ENCODE measurements at places on chromosomes 16 and 17. TPM values are rescaled to one million over a fixed set of nuclear protein-coding genes. Genes with fewer than 3 reads are reported as not detected.

DNA sequence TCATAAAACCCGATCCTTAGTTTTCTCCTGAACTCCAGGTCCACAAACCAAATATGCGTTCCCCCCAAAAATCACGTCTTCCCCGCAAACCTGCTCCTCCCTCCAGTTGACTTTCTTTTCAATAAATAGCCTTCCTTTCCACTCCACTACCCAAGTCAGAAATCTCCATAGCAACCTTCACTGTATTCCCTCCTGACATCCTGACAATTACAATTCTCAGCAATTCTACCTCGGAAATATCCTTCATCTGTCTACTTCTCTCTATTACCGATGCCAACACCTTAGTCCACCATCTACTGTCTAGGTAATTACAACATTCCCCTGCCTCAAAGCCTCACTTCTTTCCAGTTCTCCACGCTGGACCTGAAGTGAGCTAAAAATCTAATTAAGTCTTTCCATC lies 50.7 kb downstream of the SMURF2 start:
- no peak for DNase-seq

DNA sequence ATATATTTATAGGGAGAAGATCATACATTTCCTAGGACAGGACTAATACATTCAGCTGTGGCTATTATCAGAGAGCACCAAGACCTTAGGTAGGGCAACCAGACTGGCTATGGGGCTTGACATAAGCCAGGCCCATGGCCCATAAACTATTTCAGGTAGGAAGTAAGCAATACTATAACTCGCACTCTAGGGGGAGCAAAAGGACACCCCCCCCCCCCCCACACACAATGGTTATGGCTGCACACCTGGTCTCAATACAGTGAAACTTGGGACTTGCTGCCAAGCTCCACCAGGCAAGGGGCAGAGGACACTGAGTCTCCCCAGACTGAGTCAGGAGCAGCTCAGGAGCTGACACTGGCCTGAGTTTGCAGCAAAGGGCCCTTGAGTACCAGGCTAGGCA lies 348.9 kb upstream of the ASIC2 start:
- no peak for DNase-seq

DNA sequence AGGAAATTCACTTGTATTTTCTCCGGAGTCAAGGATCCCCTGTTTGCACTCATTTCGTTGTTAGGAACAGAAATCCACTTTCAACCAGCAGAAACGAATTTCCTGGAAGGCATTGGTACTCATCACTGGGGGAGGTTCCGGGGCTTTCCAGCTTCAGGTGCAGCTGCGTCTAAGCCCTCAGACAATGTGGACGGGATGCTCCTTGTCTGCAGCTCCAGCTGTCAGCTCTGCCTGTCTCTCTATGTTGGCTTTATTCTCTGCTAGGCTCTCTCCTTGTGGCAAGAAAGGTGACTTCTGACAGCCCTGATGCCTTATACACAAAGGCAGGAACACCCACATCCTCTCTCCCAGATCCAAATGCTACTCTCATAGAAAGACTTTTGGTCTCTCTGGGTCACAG lies 183.9 kb upstream of the HSBP1 start:
- DNase-seq, result no peak

CIBAR2 gene
- not detected for total RNA-seq

ASPHD1 gene
- not detected for total RNA-seq

SLC35G6 gene
- not detected for total RNA-seq
